ENCODE measurements at places on chromosomes 4 and X. TPM values are rescaled to one million over a fixed set of nuclear protein-coding genes. Genes with fewer than 3 reads are reported as not detected.

RGN gene
- total RNA-seq: 0.65 TPM

MGARP gene
- 0.40 TPM for total RNA-seq

ARR3 gene
- not detected for total RNA-seq

ETDA gene
- not detected for total RNA-seq

ABHD18 gene
- total RNA-seq: 4.1 TPM

GCNA gene
- total RNA-seq: 1.8 TPM

GAGE12C gene
- total RNA-seq: not detected

POF1B gene
- 2.2 TPM for total RNA-seq

SOX3 gene
- total RNA-seq: not detected

BEX4 gene
- total RNA-seq: 25.2 TPM

DAPP1 gene
- total RNA-seq: not detected

TMEM271 gene
- total RNA-seq: not detected
